NCI-H748 treated with DMSO at 0.1 percent for 48 hours (cell line): ENCODE measurements at places on chromosomes 16 and 17.

DNA sequence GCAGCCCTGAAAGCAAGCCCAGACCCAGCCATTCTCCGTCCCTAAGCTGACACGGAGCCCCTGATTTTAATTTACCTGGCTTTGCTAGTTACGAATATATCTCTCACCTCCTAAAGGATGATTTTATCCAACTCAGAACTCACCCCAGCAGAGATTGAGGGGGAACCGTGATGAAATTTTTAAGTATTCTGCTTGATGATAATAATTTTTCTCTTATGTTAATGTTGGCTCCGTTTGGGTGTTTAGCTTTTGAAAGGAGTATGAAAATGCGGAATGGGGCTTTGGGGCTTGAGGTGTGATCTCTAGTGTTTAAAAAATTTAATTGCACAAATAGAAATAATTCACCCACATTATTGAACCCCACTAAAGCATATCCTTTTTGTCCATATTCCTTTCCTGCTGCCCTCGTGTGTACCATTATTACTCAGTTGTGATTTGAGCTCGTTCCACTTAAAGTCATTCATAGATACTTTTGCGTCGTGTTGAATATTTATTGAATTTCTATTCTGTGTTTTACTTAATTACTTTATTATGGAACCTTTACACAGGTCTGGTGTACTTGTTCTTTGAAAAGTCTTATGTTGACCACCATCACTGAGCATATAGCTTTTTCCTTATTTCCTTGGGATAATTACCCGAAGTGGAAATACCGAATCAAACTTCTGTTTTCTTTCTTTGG, 775 bp downstream of the PRPSAP2 start:
- DNase-seq, result no peak

DNA sequence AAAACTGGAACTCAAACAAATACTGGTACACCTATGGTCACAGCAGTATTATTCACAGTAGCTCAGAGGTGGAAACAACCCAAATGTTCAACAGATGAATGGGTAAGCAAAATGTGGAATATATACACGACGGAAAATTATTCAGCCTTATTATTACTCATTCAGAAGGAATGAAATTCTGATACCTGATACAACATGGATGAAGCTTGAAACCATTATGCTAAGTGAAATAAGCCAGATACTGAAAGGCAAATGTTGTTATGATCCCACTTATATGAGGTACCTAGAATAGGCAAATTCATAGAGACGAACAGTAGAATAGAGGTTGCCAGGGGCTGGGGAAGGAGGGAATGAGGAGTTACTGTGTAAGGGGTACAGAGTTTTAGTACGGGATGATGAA, 27.1 kb upstream of the MYLK3 start:
- no peak for DNase-seq

GRCh38 chr17:38917259-38917658, 8.2 kb upstream of the LASP1NB start:
- no peak for DNase-seq

DNA sequence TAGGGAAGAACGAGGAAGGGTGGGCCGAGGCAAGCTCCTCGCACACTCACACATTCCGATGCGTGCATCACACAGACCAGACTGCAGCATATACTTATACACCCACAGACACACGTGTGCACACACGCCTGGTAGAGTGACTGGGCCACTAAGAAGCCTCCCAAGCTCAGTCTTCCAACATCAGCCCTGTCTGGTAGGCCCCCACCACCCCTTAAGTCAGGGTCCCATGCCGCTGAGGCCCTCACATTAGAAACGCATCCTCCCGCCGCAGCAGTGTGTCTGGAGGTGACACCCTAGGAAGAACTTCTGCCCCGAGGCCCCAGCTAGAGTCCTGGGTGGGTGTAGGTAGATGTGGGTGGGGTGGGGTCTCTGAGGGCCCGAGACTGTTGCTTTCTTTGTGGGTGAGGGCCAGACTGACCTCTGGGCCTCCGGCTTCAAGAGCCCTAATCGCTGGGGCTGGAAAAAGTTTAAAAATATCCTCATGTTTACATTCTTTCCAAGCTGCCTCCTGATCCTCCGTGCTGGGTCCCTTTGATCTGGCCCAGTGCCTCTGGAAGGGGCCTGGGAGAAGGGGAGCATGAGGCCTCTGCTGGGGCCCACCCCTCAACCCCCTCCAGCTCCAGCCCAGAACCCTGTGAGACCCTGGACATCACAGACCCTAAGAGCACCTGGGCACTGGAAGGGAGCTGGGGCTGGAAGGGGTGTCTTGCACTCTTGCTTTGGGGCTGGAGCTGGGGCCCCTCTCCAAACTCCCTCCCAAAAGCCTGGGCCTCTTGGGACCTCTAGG, 13.6 kb downstream of the CDH16 start:
- no peak for DNase-seq

GRCh38 chr16:58889516-58889915, 155.4 kb upstream of the GOT2 start:
- no peak for DNase-seq

GRCh38 chr16:86505899-86506864, 4.1 kb upstream of the FOXF1 start:
- DNase-seq, result no peak

DNA sequence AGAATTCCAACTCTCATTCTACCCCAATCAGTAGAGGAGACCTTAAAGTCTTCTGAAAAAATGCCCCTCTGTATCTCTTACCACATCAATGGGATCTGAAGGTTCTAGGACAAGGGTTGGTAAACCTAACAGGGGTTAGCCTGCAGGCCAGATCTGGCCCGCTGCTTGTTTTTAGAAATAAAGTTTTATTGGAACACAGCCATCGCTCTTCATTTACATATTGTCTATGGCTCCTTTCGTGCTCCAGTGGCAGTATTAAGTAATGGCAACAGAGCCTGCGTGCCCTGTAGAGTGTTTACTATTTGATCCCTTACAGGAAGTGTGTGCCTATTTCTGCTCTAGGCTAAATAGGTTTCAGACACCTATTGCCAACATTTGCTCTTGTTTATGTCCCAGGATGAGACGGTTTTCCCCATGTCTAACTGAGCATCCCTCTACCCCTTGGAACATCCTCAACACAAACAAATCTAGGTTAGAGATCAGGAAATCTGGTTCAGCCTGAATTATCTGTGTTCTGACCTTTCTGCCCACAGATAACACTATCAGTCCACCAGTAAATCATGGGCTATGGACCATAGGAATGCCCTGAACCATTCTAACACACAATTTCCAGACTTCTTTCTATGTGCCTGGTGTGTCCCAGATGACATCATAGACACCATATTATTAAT, 44.2 kb upstream of the ERCC4 start:
- DNase-seq, result no peak

GRCh38 chr16:86664522-86665318, 86.4 kb downstream of the FOXL1 start:
- DNase-seq, result no peak

DNA sequence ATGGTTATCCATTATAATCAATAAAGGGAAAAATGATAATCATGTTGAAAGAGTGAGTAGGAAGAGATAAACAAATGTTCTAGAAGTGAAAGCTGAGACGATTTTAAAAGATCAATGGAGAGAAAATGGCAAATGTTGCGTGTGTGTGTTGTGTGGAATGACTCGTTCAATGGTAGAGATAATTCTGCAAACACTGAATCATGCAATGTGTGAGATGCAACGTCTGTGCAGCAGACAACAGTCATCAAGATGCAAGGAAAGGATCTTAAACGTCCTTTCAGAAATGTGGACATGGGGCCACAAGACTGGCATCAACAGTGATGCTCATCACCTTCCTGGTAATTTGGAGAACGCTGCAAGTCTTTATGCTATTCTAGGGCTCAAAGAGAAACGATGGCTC, 124.4 kb downstream of the CDYL2 start:
- DNase-seq, result no peak

- no peak for DNase-seq
Observed at GRCh38 chr17:45870342-45870974, 23.9 kb upstream of the MAPT start.

DNA sequence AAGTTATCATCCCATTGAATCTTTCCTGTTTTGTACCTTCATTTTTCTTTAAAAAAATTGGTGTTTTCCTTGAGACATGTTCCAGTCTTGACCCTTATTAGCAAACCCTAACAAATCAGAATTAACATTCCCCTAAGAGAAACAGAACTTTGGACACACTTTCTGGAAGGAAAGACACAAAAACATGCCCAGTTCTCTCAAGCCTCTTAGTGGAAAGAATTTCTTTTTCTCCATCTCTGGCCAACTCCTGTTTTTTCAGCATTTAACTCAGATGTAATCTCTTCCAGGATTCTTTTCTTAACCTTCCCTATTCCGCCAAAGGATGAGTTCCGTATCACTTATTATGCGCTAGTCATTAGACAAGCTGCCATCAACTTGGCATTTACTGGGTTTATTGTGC, 23.9 kb upstream of the CDH8 start:
- DNase-seq, result no peak

GRCh38 chr17:9928601-9929333, 23.7 kb upstream of the RCVRN start:
- no peak for DNase-seq

DNA sequence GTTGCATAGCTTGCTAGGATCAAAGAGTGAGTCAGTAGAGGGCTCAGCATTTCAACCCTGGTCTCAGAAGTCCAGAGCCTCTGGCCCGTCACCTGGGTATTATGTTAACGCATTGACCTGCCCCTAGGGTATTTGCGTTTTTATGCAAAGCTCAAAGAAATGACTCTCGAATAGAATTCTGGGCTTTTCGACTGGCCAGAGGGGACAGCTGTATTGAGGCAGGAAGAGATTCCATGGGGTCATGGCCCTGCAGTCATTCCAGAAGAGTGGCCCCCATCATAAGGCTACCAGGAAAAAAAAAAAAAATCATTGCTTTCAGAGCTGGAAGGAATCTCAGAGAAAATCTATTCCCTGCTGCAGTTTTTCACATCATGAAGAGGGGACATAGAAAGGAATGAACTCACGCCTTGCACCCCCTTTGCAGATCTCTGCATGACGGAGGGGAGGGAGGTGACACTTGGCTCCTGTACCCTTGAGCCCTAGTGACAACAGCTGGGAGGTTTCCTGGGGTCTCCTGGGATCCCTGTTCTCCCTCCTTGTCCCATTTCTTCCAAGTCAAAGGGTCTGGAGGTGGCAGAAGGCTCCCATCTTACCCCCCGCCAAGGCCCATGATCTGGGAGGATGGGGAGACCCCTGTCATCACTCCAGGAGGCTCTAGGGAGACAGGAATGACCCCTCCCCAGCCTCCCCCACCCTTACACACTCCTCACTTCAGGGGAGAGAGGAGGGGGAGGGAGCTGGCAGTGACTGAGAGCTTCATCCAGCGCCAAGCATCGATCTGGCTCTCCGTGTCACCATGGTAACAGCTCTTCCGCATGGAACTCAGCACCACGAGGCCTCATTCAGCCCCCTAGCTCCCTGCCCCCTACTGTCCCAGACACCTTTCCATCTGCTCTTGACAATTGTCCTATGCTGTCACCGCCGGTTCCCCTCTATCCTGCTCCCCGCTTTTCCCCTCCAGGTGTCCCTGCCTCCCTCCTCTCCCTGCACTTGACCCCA, 35.8 kb downstream of the GP2 start:
- DNase-seq, result peak; percentile 1
